Stimulated activated CD8-positive, alpha-beta memory T cell treated with anti-CD3 and anti-CD28 coated beads, Interleukin-4, amount 100 ng/mL, for 1 hour (primary cell): ENCODE measurements at places on chromosomes 1 and 21.

GRCh38 chr1:162899422-162900146 lies 38.6 kb upstream of the CCDC190 start:
- no peak for DNase-seq

DNA sequence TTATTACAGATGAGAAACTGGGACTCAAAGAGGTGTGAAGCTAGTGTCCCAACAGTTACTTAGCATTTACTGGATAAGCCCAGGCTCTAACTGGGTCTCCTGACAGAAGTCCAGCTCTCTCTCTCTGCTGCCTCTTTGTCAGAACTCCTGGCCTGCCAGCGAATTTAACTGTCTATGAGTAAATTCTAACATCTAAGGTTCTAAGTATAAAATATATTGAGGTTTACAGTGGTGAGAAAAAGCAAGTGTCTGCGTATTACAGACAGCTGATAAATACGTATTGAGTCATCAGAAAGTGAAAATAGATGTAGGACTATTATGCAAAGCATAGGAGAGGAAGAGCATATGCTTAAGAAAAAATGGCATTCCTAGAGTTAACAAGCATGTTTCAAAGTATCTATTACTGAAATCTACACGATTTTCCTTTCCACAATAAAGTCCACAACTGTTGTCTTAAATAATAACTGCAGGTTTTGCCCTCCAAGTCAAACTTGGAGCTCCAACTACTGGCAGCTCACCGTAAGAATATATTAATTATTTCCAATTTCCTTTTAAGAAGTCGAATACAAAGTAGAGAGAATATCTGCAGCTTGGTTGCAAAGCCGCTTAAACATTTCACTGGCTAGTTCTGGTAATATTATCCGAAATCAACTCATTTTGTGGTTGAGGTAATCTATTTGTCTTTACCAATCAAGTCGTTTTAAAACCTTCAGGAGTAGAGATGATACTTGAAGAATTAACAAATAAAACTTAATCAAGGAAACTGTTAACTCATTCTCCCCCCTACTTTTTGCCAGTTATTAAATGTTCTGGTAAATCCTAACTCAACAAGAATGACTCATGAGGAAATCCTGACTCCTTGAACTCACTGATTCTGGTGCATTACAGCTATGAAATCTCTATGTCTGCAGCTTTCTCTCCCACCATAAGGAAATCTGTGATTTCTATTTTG lies 1.4 kb upstream of the RGS2 start:
- no peak for DNase-seq

DNA sequence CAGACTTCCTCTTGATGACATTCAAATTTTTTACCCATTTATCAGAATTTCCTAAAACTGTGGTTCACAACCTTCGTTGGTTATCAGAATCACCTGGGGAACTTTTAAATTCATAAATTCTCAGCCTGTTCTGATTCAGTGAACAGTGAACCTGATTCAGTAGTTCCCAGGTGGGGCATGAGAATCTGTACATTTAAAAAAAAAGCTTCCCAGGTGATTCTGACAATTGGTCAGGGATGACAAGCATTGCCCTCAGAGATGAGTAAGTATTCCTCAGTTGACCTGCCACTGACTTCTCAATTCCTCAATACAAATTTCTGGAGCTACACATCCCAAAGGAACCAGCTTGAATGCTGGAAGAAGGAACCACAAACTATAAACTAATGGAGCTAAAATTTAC lies 23.5 kb upstream of the CR2 start:
- DNase-seq, result no peak

GRCh38 chr1:62285440-62285839 lies 33.8 kb downstream of the KANK4 start:
- DNase-seq, result no peak

- DNase-seq, result no peak
Measured at GRCh38 chr1:206510371-206510770, 3.0 kb downstream of the RASSF5 start.

GRCh38 chr1:175602026-175602585 lies 141.3 kb downstream of the TNR start:
- DNase-seq, result no peak

DNA sequence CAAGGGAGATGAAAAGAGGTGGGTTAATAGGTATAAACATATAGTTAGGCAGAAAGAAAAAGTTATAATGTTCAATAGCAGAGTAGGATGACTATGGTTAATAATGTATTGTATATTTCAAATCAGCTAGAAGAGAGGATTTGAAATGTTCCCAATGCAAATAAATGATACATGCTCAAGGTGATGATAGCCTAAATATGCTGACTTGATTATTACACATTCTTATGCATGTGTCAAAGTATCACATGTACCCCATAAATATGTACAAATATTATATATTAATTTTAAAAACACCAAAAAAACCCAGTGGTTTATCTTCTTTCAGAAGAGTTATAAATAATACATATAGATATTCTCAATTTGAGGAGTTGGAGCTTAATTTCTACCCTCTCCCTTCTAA lies 38.3 kb upstream of the ZSWIM5 start:
- no peak for DNase-seq

DNA sequence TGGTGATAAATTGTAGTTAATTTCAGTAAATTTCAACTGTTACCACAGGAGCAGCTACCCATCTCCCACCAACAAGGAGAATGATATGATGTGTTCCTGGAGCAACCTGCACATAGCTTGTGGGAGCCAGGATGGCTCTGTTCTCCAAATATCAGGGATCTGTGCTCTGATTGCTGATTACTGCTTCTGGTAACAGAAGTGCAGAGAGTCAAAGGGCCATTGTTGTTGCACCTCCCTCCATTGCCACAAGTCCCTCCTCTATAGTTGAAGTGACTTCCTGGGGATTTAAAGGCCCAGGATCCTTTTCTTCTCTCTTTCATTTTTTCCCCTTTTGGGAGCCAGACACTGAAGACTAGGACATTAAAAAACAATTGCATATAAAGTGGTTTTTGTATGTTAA lies 51.6 kb upstream of the HPDL start:
- no peak for DNase-seq

DNA sequence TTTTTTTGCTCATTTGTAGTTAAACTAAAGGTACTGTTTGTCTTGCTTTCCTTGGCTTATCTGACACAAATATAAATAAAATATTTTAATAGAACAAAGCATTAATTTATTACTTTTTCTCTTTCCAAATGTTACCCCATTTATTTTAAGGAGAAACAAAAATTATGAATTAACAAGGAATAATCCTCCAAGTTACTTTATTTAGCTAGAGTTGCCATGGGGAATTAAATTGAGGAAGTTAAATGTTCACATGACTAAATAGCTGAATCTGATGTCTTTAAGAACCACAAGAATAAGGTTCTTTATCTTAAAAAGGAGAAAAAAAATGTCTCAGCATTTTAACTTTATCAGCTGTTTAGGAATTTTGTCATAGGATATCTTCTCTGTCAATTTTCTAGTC lies 12.3 kb downstream of the ATG4C start:
- DNase-seq, result no peak

- no peak for DNase-seq
Measured at GRCh38 chr1:98860329-98860728, 144.3 kb downstream of the PLPPR5 start.

- DNase-seq, result no peak
Measured at GRCh38 chr1:117894078-117894477, 35.3 kb downstream of the GDAP2 start.

GRCh38 chr1:29123053-29123886 lies 433 bp downstream of the TMEM200B start:
- DNase-seq, result no peak

GRCh38 chr1:1212780-1213344 lies 1.1 kb downstream of the TNFRSF4 start:
- peak; percentile 32 for DNase-seq

DNA sequence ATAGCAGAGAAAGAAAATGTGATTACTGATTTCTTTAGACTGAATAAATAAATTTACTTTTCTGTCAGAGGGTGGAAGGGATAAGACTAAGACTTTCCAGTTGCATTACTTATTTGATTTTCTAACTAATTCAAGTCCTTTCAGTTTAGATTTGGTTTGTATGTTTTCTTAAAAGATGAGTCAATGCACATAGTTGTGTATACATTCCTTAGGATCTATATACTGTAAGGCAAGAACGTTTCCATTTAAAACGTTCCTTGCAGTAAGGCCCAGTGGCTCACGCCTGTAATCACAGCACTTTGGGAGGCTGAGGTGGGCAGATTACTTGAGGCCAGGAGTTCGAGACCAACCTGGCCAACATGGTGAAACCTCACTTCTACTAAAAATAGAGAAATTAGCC lies 14.5 kb upstream of the SERTAD4 start:
- no peak for DNase-seq

GRCh38 chr1:89705901-89706699 lies 73.2 kb downstream of the LRRC8C start:
- no peak for DNase-seq

DNA sequence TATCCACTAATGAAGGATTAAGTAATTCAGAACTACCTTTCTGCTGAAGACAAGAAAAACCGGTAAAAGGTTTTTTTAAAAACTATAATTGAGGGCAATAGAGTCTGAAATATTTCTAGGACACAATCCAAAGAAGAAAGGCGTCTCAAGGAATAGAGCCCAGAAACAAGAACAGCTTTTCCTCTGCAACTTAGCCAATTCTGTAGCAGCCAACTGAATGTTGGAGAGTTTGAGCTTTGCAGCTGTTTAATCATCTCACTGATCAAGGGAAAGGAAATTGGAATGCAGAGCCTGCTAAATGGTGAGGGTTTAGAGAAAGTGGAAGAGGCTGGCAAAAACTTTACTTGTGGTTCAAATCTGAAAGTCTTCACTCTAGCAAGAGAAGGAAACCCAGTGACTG lies 818.9 kb downstream of the KCNT2 start:
- no peak for DNase-seq

DNA sequence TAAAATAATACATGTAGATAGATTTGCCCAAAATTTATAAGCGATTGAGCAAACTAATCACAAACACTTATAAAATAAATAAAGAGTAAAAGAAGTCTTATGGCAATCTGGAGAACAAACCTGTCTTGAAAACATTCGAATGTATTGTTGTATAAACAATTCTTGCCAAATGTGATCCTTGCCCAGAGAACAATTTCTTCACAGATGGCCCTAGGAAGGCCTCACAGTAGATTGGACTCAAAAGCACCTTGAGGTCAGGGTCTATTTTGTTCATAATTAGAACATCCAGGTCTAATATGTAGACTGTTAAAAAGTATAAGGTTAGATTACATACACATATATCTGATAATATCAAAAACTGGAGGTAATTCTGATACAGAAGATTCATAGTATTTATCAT lies 202.4 kb downstream of the KCNT2 start:
- no peak for DNase-seq

DNA sequence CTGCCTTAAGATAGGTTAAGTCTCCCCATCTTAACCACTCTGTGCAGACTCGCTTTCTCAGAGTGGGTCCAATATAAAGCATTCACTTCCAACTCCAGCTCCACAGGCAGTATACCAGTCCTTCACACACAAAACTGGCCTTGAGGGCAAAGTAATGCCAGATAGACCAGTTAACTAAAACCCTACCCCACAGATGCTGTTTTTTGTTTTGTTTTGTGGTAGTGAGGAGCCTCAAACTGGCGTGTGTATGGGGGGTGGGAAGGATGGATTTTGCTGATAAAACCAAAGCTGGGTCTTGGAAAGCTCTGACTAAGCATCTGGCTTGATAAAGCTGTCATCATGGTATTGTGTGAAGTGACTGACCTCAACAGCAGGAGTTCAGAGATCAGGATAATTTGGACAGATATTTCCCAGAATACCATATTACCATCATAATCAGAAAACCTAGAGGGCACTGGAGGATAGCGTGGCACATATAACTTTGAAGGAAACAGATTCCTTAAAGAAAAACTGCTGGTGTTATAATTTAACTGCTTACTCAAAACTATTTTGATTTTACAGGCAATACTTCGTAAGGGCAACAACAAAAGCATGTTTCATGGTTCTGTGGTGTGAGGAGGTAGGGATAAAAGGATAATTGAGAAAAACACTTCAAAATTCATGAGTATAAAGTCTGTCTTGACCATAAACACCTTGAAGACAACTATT lies 29.6 kb upstream of the CPLANE2 start:
- no peak for DNase-seq

DNA sequence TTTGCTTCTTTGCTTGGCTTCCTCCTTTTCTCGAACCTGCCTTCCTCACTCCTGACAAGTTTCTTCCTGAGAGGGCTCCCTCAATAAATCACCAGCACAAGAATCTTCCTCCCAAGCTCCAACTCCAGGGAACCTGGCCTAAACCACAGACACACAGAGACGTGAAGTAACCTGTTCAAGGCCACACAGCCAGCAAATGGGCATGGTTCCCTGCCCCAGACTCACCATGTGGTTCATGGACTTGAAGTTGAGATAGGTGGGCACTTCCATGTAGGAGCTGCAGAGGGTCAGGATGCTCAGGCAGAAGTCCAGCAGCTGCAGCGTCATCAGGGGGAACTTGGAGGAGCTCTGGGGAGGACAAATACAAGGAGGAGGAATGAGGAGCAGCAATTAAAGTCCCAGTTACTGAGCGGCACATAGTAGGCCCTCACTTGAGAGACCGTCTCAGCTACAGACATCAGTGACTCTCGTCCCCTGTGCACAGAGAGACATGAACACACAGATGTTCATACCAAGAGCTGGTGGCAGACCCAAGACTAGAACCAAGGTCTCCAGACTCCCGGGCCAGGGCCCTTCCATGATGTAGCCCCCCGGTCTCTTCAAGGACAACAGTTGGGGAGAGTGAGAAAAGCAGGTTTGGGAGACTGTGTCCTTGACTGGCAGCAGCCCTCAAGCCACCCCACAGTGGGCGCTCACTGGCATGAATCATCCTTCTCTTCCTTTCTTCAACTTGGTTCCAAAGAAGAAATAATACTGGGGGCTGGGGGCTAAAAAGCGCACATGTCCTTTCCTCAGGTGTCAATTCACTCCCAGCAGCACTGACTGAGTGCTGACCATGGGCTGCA lies 15.6 kb upstream of the MATN1 start:
- no peak for DNase-seq

GRCh38 chr1:186089940-186090339 lies 285.1 kb downstream of the TPR start:
- no peak for DNase-seq
